Glomerular endothelial cell (primary cell): ENCODE measurements at places on chromosomes 16 and 17. TPM values are rescaled to one million over a fixed set of nuclear protein-coding genes. Genes with fewer than 3 reads are reported as not detected.

The ABCA10 gene
- 0.58 and 1.5 TPM in 2 replicates for total RNA-seq

The TOP2A gene
- total RNA-seq, result 23.8 and 26.8 TPM in 2 replicates

The DPEP2 gene
- total RNA-seq, result 0.23 TPM in 1 of 2 replicates, not detected in the other

The EPN3 gene
- 0.23 and 7.4 TPM in 2 replicates for total RNA-seq

The CDIP1 gene
- total RNA-seq, result 24.6 and 27.4 TPM in 2 replicates

The PSMD12 gene
- 23.9 and 42.6 TPM in 2 replicates for total RNA-seq

The NKD1 gene
- total RNA-seq, result under 0.01 TPM in 1 of 2 replicates, not detected in the other

The TMC8 gene
- 0.10 and 1.1 TPM in 2 replicates for total RNA-seq

The DNAAF1 gene
- not detected in 2 replicates for total RNA-seq

The GRAP gene
- 77.6 and 87.3 TPM in 2 replicates for total RNA-seq

The MTSS2 gene
- 27.3 and 32.6 TPM in 2 replicates for total RNA-seq

GRCh38 chr17:60534613-60535157, 8.6 kb upstream of the APPBP2 start:
- DNase-seq, result no peak

- DNase-seq, result no peak
Observed at GRCh38 chr16:4936991-4937781, at the start of gene PPL. TSS of gene PPL (minus strand) at chr16:4937148. CDS start at chr16:4937045, 103 bp downstream.

DNA sequence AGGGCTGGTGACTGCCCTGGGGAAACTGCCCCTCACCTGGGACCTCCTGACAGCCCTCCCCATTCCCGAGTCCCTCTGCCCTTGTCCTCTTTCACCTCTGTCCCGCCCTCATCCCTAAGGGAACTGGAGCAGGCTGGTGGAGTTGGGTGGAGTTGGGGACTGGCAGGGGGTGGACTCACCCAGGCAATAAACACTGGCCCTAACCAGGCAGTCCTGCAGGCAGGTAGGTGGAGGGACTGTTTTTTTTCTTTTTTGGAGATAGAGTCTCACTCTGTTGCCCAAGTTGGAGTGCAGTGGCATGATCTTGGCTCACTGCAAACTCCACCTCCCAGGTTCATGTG, 11.7 kb downstream of the GCGR start:
- no peak for DNase-seq

- peak; percentile 36 for DNase-seq
Observed at GRCh38 chr16:56866955-56867830, 2.2 kb downstream of the SLC12A3 start.

GRCh38 chr16:11205754-11206581, 50.0 kb downstream of the SOCS1 start:
- DNase-seq, result no peak

DNA sequence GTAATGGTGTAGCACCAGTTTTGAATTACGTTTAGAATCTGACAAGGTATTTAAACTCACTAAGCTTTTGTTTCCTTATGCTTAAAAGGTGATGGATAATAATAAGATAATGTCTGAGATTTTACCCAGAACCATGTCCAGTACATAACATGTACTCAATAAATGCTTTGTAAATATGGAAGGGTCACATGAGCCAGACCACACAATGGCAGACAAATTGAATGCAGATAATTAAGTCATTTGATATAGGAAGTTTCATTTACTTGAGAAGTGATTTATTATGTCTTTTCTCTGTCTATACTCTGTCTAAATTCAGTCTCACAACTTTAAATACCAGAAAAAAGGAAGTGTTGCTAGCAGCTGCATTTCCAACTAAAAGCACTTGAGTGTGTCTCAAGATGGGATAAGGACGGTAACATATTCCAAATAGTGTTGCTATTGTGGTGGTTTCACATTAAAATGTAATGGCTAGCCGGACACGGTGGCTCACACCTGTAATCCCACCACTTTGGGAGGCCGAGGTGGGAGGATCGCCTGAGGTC, 52.5 kb upstream of the DHX40 start:
- no peak for DNase-seq

DNA sequence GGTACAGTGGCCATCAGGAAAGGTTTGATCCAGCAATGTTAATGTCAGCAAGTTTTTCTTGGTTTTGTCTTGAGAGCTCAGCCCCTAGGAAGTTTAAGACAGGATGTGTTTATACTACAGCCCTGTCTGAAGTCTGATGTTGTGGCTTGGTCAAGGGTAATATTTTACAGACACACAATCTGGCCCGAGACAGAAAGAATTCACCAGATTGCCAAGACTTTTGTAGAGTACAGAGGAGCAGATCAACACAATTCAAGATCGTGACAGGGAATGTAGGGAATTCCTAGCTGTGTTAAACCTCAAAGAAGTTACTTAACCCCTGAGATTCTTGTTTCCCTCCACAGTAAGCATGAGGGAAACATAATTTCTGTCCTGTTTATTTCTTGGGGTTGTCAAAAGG, 63.1 kb downstream of the SHISA9 start:
- DNase-seq, result no peak

- DNase-seq, result no peak
Observed at GRCh38 chr17:46915596-46915995, 7.4 kb upstream of the GOSR2 start.

GRCh38 chr17:12485361-12485906, 180.3 kb upstream of the MYOCD start:
- no peak for DNase-seq

DNA sequence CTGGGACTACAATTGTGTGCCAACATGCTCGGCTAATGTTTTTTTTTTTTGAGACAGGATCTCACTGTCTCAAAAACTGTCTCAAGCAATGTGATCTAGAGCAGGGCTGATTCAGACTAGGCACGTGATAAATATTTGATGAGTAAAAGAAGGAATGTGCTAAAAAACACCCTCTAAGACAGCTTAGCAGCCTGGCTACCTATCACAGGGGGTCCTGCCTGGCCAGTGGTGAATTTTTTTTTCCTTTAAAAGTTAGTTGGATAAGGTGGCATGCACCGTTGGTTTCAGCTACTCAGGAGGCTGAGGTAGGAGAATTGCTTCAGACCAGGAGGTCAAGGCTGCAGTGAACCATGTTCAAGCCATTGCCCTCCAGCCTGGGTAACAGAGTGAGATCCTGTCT, 14.8 kb upstream of the GPATCH8 start:
- DNase-seq, result no peak

- no peak for DNase-seq
Observed at GRCh38 chr16:2243031-2243528, 6.8 kb downstream of the DNASE1L2 start.

- no peak for DNase-seq
Observed at GRCh38 chr16:22789281-22789945, 24.5 kb upstream of the HS3ST2 start.

GRCh38 chr17:27520491-27521185, 64.4 kb downstream of the KSR1 start:
- no peak for DNase-seq

- DNase-seq, result no peak
Observed at GRCh38 chr17:75774991-75775668, 9.5 kb upstream of the UNK start.

GRCh38 chr17:33302394-33302793, 9.3 kb upstream of the ASIC2 start:
- DNase-seq, result no peak

GRCh38 chr16:2035431-2036199, 8.9 kb downstream of the NHERF2 start:
- DNase-seq, result no peak

- no peak for DNase-seq
Observed at GRCh38 chr17:48215583-48216139, 108.1 kb downstream of the SNX11 start.

- DNase-seq, result no peak
Observed at GRCh38 chr17:78724544-78724943, 57.5 kb downstream of the CYTH1 start.

DNA sequence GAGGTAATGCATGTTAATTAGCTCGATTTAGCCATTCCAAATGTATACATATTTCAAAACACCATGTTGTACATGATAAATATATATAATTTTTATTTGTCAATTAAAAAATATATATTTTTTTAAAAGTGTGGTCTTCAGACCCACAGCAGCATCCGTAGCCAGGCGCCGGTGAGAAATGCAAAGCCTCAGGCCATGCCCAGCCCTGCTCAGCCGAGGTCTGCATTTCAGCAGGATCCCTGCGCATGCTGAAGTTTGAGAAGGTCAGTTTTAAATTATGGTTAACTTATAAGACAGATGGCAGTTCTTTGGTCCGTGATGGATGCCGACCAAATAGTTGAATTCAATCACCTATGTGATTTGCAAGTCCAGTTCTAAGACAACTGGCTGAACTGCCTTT, 28.0 kb upstream of the TBX2 start:
- DNase-seq, result no peak

DNA sequence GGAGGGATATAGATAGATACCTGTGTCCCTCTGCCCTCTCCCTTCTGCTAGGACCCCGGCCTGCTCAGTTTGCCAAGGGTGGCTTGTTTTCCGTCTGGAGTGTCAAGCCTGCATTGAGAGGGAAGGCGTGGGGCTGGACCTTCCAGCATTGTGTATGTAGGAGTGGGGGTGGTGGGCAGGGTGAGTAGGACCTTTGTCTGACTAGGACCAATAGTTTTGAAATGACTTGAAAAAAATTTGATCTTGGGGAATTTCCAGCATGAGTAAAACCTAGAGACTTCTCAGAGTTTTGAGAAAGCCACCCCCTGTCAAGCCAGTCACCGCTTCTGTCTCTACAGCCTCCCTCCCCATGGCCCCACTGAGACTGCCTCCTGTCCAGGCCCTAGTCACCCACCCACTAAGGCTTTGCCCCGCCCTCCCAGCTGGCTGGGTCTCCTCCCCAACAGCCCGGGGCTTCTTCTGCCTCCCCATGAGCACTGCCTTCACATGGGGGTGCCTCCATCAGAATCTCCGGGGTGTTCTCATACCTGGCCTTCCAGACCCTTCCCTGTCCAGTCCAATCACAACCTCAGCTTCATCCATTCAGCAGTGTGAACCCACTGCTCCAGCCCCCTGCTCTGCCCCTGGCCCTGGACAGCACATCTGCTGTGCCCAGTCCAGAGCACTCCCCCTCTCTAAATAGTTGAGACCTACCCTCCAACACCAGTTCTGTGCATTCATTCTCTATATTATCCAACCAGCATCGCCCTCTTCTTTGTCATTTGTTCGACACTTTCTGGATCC, 207.0 kb downstream of the MSI2 start:
- DNase-seq, result no peak
